ENCODE measurements at places on chromosomes 13 and 19. TPM values are rescaled to one million over a fixed set of nuclear protein-coding genes. Genes with fewer than 3 reads are reported as not detected.

- DNase-seq, result no peak
Measured at GRCh38 chr13:48006396-48006795, 5.3 kb upstream of the SUCLA2 start.

GRCh38 chr19:9308091-9308770 is 1.4 kb downstream of the ZNF699 start:
- no peak for DNase-seq

DNA sequence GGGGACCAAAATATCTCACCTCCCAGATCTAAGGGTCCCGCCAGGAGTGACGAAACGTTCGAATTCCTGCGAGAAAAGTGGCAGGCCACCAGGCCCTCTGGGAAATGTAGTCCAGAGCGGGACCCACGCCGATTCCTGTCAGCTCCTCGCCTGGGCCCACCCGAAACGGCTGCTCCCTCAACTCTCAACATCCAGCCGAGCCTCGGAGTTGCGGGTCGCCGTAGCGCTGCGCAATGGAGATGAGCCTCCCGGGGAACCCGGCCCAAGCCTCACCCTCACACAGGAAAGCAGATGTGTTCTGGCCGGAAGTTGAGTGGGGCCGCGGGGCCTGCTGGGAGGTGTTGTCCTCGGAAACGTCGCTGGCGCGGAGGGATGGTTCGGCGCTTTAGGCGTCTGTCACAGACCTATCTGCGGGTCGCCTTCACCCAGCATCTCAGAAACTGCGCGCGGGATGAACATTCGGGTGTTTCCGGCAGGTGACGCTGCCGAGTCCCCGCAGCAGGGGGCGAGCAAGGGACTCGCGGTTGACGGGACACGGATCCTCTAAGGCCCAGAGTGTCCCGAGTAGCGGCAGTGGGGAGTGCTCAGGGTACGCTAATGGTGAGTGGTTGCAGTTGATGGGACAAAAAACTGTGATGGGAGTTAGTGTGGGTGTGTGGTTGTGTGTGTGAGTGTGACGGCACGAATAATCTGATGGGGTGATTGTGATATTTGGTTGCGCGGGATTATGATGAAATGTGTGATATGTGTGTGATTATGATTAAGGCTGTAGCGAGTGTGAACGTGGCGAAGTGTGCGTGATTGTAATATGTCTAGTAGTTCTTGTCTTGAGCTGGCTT is at the start of the genes ZNF568 and ZNF829:
TSS of gene ZNF568 (plus strand) at position 341 of the 839 bp plus-strand sequence. CDS start 6,439 bp downstream, outside the sequence.
TSS of gene ZNF829 (minus strand) at position 300 of the 839 bp plus-strand sequence. CDS start 1,124 bp downstream, outside the sequence.
- peak; percentile 90 for DNase-seq

DNA sequence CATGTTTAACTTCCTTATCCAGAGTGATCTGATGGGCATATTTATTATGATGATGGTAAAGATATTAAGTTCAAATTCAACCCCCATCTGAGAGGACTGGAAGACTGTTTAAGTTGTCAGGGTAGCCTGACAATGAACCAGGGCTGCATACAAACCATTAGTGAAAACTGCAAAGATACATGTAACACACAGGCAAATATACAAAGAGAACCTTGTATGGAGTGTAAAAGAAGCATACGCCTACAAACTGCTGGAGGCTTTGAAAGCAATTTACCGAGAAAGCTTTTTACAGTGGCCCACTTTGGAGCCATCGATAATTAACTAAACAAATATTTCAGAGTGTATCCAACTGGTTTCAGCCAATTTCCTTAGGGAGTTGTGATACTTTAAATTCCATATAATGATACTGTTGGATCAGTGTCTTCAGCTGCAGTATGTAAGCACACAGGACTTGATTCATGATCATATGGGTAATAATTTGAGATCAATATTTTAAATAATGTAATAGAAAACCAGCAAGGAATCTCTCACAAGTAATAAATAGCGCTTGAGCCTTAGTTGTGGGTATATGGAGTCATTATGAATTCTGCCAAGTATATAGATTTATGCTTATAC is 231.5 kb upstream of the SPRY2 start:
- no peak for DNase-seq

DNA sequence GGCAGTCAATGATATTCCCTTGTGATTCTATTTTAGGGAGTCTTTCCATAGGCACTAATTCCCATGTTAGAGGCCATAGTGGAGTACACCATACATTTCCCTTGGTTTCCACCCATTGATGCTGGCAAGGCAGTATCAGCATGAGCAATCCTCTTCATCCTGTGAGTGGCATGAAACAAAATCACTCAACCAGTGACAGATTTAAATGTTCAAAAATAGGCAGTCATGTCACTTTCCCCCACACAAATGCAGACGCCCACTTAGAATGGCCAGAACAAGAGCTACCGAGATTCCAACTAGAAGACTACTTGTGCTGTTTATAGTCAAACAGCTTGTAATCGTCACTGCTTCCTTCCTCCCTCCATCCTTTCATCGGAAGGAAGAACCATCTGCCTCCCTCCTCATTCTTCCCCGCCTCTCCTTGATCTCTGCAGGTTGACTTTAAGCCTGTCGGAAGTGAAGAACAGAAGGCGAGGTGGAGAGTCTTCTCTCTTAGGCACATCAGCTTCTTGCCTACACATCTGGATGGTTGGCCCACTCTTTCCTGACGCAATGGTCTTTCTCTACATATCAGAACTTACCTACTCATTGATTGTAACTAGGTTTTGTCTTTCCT is 22.6 kb downstream of the RASL11A start:
- no peak for DNase-seq

DNA sequence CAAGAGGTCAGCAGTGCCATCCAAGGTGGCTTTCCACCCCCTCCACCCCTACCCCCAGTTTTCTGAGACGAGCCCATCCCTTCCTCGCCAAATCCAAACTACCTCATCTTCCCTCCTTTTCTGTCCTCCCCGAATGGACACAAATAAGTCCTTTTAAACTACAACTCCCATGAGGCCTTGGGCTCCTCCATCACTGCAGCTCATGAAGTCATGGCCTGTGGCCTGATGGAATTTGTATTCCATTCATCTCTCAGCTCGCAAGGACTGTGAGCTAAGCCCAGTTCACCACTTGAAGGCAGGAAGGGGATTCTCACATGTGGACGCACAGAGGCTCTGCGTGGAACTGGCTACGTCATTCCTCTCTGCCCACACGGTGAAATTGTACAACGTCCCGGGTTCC is 12.5 kb downstream of the PTPRH start:
- DNase-seq, result no peak

- no peak for DNase-seq
Measured at GRCh38 chr19:28960586-28960985, 252.4 kb downstream of the UQCRFS1 start.

The ADGRE3 gene
- total RNA-seq, result not detected

DNA sequence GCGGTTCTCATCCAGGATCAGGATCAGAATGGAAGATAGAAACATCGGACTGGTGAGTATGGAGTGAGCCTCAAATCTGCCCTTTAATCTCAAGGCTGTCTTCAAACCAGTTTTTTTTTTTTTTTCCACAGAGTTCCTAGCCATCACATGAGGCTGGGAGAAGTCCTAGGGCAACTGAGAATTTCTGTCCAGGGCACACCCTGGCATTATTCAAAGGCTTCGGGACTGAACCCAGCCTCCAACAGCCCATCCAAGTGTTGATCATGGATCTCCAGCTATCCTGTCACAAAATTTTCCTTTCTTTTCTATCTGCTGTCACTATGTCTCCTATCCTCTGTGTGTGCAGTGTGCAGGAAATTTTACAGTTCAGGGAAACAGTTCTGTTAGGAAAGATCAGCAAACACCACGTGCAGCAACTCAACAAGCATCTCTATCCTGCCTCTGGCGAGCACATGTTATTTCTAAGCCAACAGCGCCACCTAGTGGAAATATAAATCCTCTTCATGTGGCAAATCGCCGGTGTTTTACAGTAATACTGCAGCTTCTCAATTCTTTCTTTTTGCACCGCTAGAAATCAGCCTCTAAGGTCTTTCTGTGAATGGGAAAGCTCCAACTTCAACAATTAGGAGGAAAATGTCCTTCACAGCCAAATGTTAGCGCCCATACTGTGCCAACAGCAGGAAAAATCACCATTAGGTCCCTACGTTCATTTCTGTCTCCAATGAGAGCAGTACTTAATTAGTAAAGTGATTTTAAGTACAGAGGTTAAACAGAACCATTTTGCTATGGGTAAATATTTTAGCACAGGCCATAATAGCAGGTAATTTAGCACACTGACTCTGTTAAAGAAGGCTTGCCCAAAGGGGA is 21.4 kb upstream of the ZNF181 start:
- peak; percentile 86 for DNase-seq

- no peak for DNase-seq
Measured at GRCh38 chr13:54029720-54030119, 1001.1 kb downstream of the OLFM4 start.

GRCh38 chr13:79678100-79678499 is 197.1 kb downstream of the NDFIP2 start:
- DNase-seq, result no peak

The ZNF844 gene
- 16.5 TPM for total RNA-seq

The NDUFA13 gene
- 78.6 TPM for total RNA-seq

GRCh38 chr19:27751044-27751391 is 1461.9 kb downstream of the UQCRFS1 start:
- DNase-seq, result no peak

The NLRP5 gene
- not detected for total RNA-seq

The CEACAM5 gene
- total RNA-seq, result not detected

- DNase-seq, result peak; percentile 97
Measured at GRCh38 chr19:36331353-36332228, 47.4 kb downstream of the ZFP14 start.

- no peak for DNase-seq
Measured at GRCh38 chr13:113545455-113545930, 39.1 kb upstream of the TFDP1 start.

GRCh38 chr13:93226623-93227279 is at the start of gene GPC6:
Gene GPC6, plus strand, starts transcription at chr13:93226807.
- peak; percentile 84 for DNase-seq

GRCh38 chr13:52036037-52036436 is 11.5 kb downstream of the UTP14C start:
- no peak for DNase-seq

The TMEM147 gene
- 57.8 TPM for total RNA-seq

- DNase-seq, result no peak
Measured at GRCh38 chr19:7795555-7796161, 32.6 kb downstream of the CLEC4M start.

DNA sequence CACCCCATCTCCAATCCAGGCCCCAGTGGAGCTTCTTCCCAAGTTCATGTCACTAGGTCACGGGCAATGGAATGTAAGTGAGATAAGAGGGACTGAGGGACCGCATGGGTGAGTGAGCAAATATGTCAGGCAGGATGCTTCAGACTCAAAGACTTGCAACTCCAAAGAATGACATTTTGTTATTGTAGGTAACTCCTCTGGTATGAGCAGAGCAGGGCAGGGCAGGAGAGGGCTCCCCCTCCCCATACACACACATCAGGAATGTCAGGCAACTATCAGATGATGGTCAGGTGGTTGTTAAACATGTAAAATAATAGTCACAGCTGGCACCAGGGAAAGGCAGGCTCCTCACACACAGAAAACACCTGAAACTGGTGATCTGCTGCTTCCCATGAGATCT is 10.6 kb downstream of the ERVV-2 start:
- DNase-seq, result no peak

The CFAP97D2 gene
- not detected for total RNA-seq

The LILRB5 gene
- not detected for total RNA-seq

- DNase-seq, result no peak
Measured at GRCh38 chr19:58498316-58499020, 13.3 kb downstream of the SLC27A5 start.

The KCNK6 gene
- total RNA-seq, result 2.5 TPM

All from neural progenitor cell (in vitro differentiated cells).